ENCODE measurements at places on chromosomes 6 and 20. TPM values are rescaled to one million over a fixed set of nuclear protein-coding genes. Genes with fewer than 3 reads are reported as not detected.
A peak's percentile ranks its signal among the peaks of the same experiment; 100 is the strongest.

DNA sequence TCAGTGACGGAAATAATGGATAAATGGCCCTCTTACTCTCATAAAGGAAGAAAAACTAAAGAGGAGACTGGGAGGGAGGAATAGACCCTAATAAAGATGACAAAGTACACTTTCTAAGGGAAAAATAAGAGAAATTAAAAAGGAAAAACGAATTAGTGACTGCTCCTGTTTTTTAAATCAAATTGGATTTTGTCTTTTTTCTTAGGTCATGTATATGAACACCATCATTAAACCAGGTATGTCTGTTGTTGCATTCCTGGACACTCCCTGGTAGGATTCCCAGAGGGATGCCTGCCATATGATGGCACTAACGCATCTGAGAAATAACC is 59.4 kb upstream of the BTN3A2 start:
- no peak for DNase-seq

GRCh38 chr6:84026721-84027164 is 6.8 kb upstream of the MRAP2 start:
- no peak for DNase-seq

DNA sequence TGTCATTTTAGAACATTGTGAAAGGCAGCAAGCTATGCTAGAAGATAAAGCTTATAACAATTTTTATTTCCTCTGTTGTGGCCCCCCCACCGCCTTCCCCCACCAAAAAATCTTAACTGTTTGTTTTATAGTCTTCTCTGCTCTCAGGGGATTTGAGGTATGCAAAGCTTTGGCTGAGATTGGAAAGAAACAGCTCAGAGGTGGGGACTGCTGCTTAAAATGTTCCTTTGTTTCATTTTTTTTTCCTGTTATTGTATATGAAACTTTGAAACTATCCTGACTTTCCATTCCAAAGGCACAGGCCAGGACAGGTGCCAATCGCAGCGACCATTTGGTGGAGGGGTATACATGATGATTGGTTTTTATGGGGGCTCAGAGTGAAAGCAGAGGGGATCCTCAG is 114.7 kb upstream of the PHACTR1 start:
- no peak for DNase-seq

- peak; percentile 78 for DNase-seq
These were observed 10.7 kb downstream of the HCK start for GRCh38 chr20:32062776-32063170.

DNA sequence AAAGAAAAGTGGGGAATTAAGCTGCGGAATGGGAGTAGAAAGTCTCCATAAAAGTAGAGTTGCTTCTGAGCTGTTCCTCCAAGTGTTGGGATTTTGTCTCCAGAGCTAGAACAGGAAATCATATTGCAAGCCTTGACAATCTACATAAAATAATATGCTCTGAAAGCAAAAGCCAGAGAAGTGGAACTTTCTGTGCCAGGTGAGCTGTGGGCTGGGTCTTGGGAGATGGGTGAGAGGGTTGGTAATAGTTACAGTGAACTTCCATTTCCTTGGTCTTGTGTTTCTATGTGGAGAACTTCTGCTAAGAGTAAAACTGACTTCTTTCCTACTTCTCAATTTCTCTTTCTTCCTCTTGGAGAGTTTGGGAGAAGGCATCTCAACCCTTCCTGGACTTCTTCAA is 6.3 kb upstream of the HMGN4 start:
- DNase-seq: no peak

DNA sequence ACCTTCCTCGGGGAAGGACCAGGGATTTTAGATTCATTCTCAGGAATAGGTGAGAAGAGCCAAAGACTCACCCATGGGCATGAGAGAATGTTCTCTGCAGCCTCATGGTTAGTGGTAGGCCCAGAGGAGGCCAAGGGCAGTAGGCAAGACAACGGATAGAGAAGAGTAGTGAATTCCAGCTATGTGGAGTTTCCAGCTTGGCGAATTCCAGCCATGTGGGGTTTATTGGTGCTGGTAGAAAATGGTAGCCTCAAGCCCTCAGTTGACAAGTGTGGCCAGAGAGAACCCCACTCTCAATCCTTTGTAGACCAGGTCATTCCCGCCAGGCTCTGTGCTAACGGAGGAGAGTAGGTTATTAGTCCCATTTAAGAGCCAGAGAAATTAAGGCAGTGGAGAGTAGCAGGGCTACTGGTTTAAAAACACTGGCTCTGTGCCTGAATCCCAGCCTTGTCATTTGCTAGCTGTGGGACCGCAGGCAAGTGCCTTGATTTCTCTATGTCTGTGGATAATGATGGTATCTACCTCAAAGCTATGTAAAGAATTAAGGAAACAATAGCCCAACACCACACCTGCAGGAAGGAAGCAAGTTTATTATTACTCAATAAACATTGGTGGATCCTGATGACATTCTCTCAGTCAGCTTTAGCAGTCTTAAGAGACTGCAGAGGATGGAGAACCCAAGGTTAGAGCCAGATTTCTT is 2.0 kb upstream of the SLC9A8 start:
- DNase-seq: no peak

DNA sequence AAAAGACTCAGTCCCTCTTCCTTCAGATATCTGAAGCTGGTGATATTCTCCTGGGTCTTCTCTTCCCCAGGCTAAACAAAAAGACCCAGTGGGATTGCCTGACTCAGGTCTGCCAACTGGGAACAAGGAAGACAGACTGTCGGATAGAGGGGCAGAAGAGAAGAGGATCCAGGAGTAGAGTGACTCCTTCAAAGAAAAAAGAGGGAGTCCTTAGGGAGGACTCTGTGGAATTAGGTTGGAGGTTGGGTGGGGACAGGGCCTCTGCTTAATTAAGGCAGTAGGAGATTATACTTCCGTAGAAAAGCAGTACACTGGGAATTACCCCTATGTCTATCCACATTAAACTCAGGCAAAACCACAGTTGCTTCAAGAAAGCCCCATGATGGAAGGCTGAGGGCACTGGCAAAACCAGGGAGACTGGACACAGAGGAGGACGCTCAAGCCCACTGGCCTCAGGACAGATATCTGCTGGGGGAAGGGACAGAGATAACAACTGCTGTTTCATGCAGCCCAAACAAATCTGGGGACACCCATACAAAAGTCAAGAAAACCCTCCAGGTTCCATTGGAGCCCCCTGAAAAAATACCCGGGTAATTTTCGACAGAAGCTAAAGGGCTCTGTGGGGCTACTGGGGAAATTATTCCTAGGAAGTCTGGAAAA is 5.7 kb downstream of the BCL2L1 start:
- DNase-seq: peak; percentile 24

The PPIL6 gene
- total RNA-seq: 2.4 TPM

The TTK gene
- 0.16 TPM for total RNA-seq

The POM121L2 gene
- total RNA-seq: not detected

All from sigmoid colon (tissue), 7 donors.